A549 (cell line): ENCODE measurements at places on chromosomes 12 and 14. TPM values are rescaled to one million over a fixed set of nuclear protein-coding genes. Genes with fewer than 3 reads are reported as not detected.

DNA sequence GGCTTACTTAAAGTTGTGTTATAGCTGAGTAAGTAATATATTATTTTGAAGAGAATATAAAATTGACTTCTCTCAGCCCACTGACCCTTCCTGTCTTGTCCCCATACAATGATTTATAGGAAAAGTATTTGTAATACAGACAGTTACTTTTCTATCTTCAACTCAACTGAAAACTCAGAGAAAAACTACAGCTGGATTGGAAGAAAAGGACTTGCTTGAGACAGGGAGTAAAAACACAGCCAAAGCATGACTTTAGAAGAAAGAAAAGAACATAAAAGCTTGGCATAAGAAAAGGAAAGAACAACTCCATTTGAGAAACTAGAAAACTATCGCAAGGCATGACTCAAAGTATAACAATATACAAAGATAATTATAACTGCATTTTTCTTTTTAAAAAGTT, 57.5 kb downstream of the MSRB3 start:
- DNase-seq: no peak

GRCh38 chr14:39592116-39592789, 160.0 kb upstream of the FBXO33 start:
- no peak for DNase-seq

GRCh38 chr12:57214398-57214781, 2.2 kb upstream of the NXPH4 start:
- peak; percentile 73 for DNase-seq

GRCh38 chr14:67453575-67454300, 34.8 kb downstream of the TMEM229B start:
- DNase-seq: no peak

DNA sequence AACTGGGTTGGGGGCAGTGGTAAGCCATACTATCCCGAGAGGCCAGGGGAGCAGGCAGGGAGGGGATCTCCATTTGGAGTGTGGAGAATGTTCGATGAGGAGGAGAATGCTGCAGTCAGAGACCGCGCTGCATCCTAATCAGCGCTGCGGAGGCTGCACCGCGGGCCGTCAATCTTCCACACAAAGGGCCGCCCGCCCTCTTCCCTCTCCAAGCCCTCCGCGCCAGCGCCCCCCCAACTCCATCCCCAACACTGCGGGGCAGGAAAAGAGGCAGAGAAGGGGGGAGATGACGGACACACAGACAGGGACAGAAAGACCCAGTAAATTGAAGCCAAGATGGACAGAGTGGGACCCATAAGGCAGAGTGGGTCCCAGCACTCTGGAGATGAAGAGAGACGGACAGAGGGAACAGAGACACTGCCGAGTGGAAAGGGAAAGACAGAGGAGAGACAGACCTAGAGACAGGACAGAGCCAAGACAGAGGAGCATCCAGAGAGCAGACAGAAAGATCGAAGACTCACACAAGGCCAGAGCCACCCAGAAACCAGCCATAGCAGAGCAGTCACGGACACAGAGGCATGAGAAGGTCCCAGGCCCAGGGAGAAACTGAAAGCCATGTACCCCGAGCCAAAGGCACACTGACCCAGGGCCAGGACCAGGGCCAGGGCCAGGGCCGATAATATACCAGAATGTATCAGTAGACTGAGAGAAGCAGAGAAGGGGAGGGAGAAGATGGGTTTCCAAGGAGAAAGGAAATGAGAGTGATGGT, 3.5 kb downstream of the CISTR start:
- DNase-seq: no peak

DNA sequence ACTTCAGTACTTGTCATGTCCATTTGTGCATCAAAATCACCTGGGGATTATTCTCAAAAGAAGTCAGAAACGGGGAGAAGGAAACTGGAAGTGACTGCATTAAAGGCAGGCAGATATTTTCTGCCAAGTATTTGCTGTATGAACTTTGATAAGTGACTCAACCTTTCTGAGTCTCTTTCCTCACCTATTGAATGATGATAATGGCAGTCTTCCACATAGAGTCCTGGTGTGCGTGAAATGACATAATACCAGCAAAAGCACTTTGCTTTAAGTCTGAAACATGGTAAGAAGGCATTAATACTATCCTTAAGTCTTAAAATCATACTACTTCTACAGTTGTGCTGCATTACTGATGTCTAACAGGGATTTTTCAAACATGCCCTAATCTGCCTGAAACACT, 278.5 kb downstream of the ADAMTS20 start:
- no peak for DNase-seq

DNA sequence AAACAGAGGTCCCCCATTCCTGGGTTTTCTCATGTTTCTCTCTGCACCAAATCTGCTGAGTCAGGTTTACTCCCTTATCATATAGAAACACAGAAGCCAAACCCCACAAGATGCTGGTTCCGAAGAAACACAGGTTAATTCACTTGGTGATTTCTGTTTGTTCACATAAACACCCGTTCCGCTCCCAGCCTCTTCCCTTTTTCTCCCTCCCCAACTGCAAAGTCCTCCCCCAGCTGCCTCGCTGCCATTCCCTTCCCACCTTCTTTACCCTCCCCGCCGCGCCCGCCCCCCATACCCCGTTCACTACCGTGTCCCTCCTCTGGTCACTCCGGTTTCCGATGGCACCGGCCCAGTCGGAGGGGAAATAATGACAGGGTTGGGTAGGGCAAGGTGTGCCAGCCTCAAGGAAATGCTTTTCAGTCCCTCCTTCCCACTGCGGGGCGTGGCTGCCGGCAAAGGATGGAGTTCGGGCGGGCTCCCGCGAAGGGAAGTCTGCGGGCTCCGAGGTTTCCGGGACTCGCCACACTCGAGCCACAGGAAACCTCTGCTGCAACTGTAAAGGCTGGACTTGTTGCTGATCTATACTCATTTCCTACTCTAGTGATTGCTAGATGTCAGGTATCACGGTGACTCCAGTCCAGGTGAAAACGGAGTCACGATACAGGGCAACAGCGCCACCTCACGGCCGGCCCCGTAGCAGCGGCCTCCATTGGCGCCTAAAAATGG, at the start of gene STYK1:
TSS of gene STYK1 (minus strand) at position 394 of the 726 bp plus-strand sequence. CDS start 39,434 bp downstream, outside the sequence.
- peak; percentile 64 for DNase-seq

GRCh38 chr14:43735932-43736331, 771.2 kb downstream of the FSCB start:
- DNase-seq: no peak

GRCh38 chr12:4256043-4256826, 17.3 kb upstream of the CCND2 start:
- DNase-seq: no peak

SLCO1B1 gene
- polyA plus RNA-seq: 1.5 to 2.0 TPM (median 1.5 TPM) in 3 replicates

GRCh38 chr12:112894128-112894527, 12.6 kb upstream of the OAS1 start:
- DNase-seq: no peak

DNA sequence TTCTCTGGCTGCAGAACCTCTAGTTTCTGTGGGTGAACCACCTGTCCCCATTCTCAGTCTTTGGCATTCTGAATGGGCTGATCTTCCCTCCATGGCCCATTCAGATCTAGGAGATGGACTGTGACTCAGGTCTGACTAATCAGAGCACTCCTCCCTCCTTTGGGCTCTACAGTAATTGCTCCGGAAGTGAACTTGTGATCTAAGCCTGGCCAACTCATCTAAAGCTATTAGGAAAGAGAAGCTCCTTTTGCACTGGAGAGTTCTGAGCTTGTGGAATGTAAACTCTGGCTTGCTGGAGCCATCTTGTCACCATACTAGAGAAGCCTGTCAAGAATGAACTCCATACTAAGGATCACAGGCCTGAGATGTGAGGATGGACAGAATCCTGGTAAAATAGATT, 168.2 kb downstream of the SUDS3 start:
- DNase-seq: no peak

NPFF gene
- not detected in 3 replicates for polyA plus RNA-seq

DNA sequence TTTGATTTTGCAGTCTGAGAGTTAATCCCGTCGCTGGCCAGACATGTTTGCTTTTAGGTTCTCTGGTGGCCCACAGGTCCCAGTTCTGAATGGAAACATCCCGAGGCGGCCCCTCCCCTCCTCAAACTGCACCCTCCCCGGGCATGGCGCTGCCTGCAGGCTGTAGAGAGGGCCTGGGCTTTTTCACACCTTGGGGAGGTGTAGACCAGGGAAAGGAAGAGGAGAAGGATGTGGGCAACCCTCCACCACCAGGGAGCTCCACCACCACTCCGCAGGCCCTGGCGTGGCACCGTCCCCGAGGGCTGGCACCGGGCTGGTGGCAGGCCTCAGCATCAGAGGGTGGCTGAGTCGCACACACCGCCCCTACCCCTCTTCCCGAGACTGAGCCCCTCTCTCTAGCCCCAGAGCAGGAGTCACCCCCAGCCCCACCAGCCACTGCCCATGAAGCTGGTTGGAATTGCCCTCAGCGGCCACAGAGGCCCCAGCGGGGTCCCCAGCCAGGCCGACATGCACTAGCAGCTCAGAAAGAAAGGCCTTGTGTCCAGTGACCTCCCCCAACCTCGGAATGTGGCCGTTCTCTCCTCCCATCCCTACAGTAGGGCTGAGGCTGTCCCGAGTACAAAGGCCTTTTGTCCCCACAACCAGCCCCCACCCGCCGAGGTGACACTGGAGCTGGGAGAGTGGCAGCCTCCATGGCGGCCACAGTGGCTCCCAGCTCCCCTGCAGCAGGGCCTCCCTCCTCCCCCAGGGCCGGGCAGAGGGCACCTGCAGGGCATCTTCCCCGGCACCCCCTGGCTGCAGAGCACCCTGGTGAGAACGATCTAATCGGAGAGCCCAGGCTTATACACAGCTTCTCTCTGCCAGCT, 23.5 kb upstream of the INF2 start:
- DNase-seq: peak; percentile 77

DNA sequence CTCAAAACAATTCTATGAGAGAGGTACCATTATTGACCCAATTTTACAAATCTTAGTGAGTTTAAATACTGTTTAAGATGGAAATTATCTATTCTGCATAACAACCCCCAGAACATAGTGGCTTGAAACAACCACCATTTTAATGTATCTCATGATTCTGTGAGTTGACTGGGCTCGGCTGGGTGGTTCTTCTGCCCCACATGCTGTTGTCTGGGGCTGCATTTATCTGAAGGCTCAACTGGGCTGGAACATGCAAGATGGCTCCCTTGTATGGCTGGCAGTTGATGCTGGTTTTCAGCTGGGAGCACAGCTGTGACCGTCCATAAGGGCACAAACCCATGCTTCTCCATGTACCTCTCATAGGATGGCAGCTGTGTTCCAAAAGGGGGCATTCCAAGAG, 82.2 kb downstream of the DRAM1 start:
- DNase-seq: no peak
